Stimulated activated CD4-positive, alpha-beta T cell treated with anti-CD3 and anti-CD28 coated beads, TNF-alpha, amount 100 ng/mL, for 1 hour (primary cell): ENCODE measurements at places on chromosomes 1 and 21.

- DNase-seq: no peak
Measured at GRCh38 chr1:151416231-151416630, 16.9 kb downstream of the PSMB4 start.

GRCh38 chr1:109255097-109255651 lies 5.8 kb downstream of the CELSR2 start:
- DNase-seq: no peak

GRCh38 chr1:173329726-173330125 lies 122.6 kb upstream of the TNFSF4 start:
- DNase-seq: no peak

DNA sequence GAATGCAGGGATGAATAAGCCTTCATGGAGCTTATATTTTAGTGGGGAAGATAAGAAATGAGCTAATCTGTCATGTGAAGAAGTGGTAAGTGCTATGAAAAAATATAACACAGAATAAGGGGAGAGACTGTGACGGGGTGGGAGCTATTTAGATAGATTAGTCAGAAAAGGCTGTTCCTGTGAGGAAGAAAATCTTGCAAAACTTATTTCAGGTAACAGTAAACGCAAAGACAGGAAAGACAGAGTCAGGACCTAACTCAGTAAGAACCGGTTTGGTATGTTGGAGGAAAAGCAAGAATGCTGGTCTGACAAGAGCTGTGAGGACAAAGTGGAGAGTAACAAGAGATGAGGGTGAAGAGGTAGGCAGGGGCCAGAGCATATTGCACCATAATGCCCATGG lies 22.0 kb downstream of the GNAI3 start:
- no peak for DNase-seq

DNA sequence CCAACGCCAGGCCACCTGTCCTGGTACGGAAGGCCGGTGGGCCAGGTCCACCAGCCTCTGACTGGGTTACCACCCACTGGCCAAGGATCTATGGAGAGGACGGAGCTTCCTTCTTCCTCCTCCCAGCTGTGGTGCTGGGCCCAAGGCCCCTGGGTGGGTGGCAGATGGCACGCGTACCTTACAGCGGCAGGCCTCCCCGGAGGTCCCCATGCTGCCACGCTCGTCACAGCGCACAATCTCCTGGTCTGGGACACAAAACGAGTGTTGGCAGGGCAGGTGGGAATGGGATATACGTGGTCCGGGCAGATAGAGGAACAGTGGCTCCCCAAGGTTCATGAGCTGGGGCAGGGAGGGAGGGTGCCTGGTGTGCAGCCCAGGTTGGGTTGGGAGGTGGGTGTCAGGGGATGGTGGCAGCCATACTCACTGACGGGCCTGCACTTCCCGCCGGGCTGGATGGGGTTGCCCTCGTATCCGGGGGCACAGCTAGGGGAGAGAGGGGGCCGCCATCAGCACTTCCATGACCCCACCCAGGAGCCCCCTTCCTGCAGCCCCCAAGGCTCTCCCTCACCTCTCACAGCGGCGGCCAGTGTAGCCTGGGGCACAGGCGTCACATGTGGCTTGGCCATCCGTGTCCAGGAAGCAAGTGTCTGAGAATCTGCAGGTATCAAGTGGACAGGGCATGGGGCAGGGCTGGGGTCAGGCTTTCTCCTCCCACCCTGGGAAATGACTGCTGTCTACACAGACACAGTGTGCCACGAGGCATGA lies 58.9 kb downstream of the HSPG2 start:
- no peak for DNase-seq

- no peak for DNase-seq
Measured at GRCh38 chr1:9603766-9604753, 15.3 kb downstream of the TMEM201 start.

GRCh38 chr1:2865571-2866421 lies 64.3 kb upstream of the TTC34 start:
- DNase-seq: no peak

DNA sequence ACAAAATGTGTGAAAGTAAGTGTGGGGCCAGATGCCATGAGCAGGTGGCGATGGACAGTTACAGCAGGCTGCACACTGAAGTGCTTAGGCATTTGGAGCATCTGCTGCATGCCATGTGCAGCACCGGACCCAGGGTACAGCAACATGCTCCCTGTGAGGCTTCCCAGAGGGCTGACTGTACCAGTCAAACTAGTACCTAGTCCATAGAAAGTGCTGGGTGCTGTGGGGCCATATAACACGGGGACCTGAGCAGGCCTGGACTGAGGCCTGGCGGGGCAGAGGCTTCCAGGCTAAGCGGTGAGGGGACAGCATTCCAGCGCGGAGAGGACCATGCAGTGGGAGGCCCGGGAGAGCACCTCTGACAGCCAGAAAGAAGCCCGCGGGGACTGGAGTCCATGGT lies 29.9 kb upstream of the PKP1 start:
- no peak for DNase-seq
